ENCODE measurements at places on chromosomes 1 and 21.
A peak's percentile ranks its signal among the peaks of the same experiment; 100 is the strongest.

DNA sequence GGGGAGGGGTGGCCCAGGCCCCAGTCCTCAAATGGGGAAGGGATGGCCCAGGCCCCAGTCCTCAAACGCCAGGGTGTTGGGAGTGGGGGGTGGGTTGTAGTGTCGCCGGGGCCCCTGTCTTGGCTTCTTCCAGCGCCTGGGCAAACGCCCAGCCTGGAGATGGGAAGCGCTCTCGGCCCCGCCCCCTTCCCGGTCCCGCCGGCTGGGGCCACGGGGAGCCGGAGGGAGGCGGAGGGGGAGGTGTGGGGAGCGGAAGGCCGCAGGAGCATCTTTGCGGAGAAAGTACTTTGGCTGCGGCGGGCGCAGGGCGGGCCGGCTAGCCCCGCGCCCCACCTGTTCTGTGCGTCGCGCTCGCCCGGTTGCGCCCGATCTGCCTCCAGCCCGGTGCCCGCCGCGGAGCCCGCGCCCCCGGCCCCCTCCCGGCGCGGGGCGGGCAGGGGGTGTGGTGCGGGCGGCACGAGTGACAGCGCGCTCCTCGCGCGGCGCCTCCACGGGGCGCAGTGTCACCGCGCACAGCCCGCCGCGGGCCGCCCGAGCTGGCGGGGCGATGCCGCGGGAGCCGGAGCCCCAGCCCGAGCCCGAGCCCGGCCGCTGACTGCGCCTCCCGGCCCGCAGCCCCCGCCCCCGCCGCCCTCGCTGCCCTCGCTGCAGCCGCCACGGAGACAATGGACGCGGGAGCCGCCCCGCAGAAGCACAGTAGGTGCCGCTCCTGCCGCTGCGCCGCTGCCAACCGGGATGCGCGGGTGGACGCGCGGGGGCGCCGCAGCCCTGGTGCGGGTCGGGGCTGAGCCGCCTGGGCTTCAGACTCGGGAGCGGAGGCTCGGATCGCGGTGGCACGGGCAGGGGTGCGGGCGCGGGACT lies 31.1 kb upstream of the PEX10 start:
- DNase-seq: no peak

DNA sequence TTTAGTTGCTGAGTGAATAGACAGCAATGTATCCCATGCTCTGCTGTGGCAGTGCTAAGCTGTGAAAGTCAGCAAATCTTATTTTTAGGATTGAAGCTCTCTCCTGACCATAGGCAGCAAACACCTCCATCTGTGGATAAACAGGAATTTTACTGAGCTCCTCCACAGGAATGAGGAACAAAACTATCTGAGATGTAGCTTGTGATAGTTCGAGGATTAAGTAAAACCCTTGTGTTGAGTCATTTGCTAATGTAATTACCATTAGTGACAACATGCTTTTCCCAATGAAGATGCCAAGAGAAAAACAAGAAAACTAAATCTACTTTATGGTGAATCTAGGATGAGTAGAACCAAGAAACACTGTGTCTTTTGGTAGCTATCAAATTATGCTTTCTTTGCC lies 122.7 kb downstream of the CLEC20A start:
- no peak for DNase-seq

DNA sequence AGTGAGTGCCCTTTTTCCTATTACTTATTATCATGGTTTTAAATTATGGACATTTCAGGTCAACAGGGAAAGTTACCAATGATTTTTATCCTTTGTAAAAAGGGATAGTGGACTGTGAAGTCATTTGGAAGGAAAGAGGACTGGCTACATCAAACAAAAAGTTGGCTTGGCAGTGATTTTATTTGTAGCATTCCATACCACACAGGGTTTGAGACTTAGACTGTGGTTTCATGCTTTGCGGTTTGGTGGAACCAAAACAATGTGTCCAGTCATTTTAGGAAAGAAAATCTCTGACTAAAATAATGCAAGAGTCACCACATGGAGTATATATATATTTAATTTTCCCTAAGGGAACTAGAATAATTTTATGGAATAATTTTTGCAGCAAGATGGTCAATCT lies 239.5 kb downstream of the HMCN1 start:
- no peak for DNase-seq

GRCh38 chr1:174218983-174219382 lies 59.7 kb downstream of the RABGAP1L start:
- DNase-seq: no peak

DNA sequence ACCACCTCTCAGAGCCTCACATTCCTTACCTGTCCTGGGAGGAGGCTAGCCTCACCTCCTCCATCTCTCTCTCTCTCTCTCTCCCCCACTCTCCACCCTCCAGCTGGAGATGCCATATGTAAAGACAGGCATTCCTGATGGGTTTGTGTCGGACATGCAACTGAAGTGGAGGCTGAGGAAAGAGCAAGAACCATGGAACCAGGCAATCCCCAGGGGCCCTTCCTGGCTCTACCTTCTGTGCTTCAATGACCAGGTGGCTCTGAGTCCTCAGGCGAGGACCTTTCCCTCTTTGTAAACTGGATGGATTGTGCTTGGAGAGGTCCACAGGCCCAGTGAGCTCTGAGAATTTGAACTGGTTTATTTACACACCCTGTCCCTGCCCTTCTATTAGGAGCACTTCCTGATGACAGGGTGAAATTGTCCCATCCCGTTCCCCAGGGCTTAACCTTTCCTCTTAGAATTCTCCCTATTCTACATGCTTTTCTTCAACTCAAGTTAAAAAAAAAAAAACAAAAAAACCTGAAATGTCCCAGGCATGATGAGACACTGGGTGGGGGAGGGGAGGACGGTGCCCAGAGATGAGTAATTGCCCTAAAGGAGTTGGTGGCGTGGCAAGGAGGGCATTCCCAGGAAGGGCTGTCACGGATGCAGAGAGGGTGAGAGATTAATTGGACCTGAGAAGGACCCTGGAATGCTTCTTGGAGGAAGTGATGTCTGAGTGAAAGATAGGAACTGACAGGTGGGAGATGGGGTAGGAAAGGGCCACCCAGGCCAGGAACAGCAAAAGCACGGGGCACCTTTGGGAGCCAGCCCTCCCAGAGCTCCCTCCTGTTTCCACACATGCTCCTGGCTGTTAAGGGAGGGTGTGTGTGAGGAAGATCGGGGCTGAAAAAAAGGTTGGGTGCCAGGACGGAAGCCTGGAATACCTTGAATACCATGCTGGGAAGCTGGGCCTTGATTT lies 50.2 kb upstream of the WASF2 start:
- no peak for DNase-seq

DNA sequence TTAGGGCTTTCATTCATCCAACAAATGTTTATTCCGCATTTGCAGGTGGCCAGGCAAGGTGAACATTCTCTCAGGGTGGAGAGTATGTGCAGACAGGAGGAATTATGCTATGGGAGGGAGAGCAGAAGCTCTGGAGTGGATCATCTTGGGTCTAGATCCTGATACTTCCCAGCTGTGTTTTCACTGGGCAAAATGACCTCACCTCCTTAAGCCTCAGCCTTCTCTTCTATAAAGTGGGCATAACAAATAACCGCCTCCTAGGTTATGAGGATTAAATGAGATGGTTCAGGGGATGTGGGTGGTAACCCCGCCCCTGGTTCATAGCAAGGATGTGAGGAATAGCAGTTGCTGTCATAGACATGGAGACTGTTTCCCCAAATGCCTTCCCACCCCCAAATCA lies 1.7 kb upstream of the TMEM51 start:
- no peak for DNase-seq

- DNase-seq: no peak
Measured at GRCh38 chr1:170168265-170168664, 22.5 kb downstream of the NTMT2 start.

GRCh38 chr1:83588140-83588539 lies 410.8 kb downstream of the TTLL7 start:
- DNase-seq: no peak

- DNase-seq: peak; percentile 85
Measured at GRCh38 chr1:167681024-167681423, 40.8 kb upstream of the MPZL1 start.

- DNase-seq: no peak
Measured at GRCh38 chr1:222539951-222540597, 7.8 kb downstream of the HHIPL2 start.

GRCh38 chr1:101290922-101291561 lies 54.2 kb downstream of the S1PR1 start:
- DNase-seq: no peak

- no peak for DNase-seq
Measured at GRCh38 chr1:181863006-181863405, 198.5 kb downstream of the ZNF648 start.

GRCh38 chr1:213017447-213018273 lies 2.0 kb upstream of the ANGEL2 start:
- no peak for DNase-seq

- no peak for DNase-seq
Measured at GRCh38 chr1:30476476-30476875, 246.9 kb downstream of the MATN1 start.

GRCh38 chr1:174577681-174578080 lies 129.9 kb downstream of the GPR52 start:
- DNase-seq: no peak

- no peak for DNase-seq
Measured at GRCh38 chr1:246773213-246773641, 49.0 kb downstream of the SCCPDH start.

DNA sequence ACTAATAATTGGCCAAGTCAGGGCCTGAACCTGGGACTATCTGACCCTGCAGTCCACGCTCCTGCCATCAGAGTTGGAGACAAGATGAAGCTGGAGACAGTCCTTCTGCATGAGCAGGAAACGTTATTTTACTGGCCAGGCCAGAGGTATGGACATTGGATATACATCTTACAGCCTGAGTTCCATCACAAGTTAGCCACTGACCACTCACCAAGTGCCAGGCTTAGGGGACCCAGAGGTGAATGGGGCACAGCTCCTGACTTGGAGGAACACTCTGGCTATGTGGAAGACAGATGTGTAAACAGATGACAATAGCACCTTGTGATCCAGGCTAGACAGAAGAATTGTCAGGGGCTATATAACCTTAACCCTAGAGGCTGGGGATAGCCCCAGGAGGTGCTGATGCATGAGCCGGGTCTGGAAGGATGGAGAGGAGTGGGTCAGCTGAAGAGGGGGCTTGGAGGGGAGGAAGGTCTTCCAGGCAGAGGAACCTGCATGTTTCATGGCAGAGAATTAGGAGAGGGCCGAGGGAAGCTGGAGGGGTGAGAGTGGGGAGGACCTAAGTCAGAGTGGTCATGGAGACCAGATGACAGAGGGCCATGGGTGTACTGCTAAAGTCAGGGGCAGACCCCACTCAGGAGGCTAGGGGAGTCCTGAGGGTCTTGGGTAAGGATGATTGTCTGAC lies 52.5 kb upstream of the DMRTB1 start:
- no peak for DNase-seq

DNA sequence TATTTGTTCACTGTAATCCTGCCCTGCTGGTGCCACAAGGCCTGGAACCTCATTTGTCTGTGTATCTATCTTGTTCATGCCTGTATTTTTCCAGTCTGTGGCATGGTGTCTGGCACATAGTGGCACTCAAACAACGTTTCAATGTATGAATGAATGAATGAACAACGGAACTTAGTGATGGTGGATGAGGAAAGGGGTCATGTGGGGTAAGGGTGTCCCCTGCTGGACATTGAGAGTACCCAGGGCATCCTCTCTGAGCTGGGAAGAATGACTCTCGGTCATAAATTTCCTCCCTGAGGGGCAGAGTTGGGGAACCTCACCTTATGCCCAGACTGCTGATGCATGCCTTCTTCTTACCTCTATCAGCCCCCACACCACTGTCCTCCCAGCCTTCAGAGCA lies 18.9 kb upstream of the ZNF683 start:
- DNase-seq: peak; percentile 64

DNA sequence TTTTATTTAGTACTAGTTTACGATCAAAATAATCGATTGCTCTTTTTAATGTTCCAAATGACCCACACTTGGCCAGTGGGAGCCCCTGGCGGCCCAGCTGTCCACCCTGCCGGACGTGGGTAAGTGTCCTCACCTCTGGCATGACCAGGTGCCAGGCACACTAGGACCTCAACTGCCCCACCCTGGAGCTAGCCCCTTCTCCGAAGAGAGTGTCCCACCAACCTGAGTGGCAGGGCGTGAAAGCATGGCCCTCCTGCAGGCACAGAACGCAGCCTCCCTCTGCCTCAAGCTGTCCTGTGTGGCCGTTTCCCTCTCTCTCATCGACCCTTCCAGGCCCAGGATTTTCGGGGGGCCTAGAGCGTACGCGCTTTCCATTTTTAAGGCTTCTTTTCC lies 32.9 kb upstream of the AGPAT3 start:
- no peak for DNase-seq

GRCh38 chr1:77360256-77360655 lies 78.4 kb downstream of the AK5 start:
- DNase-seq: no peak

DNA sequence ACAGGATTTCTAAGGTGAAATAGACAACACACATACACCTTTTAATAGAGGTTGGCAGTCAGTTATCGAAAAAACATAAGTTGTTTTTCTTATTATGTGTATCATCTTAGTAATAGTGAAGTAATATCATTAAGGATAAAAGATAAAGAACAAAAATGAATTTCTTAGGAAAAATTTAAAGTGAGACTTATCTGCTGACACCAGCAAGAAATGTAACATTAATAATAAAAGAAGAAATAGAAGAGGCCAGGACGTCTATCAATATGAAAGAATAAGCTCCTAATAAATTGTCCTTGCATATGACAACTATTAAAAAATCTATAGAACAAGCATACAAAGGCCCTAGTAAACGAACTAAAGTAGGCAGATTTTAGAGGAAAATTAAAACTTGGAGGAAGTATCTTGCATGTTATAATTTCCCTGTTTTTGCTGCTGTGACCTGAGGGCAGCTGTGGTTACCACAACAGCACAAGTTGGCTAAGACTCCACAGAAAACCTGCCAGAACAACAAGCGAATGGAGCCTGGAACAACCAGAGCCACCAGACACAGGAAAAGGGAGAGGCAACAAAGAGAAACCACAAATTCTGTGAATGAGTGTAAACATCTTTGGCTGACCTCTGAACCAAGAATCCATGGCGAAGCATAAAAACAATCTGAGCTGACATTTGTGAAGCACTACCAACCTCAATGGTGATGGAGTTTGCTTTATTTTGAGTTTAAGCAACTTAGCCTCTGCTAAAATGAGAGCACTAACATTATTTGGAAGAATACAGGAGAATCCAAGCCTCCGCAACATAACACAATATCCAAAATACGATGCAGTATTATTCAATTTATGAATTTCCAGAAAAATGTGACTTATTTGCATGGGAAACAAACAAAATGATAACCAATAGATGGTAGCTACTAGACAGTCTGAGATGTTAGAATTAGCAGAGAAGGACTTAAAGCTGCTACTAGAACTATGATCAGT lies 207.5 kb downstream of the KCNT2 start:
- peak; percentile 55 for DNase-seq

- DNase-seq: no peak
Measured at GRCh38 chr1:101965341-101965740, 31.4 kb downstream of the OLFM3 start.

DNA sequence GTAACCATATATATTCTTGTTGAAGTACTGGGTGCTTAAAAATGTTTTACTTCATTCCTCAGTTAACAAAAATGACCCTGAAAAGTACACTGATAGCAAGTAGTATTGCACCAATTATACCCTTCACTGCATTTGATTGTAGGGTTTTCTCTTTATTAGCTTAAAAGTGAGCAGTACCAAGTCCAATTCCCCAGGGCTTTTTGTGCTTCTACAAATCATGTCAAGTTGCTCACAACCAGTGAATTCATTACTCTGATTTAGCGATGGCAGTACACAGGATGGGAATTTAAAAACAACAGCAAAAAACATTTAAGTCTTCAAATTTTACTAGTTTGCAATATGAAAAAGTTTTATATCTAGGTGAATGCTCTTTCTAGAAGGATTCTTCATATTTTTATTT lies 436.4 kb downstream of the PTBP2 start:
- DNase-seq: no peak
